ENCODE measurements at places on chromosomes 3 and 15.

GRCh38 chr15:55267401-55268175, 22.0 kb downstream of the RAB27A start:
- DNase-seq = peak; percentile 17

DNA sequence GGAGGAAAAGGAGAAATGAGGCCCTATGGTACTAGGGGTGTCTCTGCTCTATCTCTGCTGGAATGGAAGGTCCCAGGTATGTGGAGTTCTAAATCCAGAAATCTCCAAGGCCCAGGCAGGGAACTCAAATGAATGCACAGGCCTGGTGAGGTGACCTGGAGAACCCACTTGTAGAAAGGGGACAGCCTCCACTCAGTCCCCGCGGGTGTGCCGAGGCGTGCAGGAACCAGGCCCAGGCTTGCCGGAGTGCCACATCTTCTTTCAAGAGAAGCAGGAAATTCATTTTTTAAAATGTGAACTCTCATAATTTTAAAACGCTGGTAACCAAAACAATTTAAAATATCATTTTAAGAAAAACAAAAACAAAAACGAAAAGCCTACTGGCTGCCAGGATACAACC, 32.2 kb upstream of the ADCY5 start:
- DNase-seq = no peak

DNA sequence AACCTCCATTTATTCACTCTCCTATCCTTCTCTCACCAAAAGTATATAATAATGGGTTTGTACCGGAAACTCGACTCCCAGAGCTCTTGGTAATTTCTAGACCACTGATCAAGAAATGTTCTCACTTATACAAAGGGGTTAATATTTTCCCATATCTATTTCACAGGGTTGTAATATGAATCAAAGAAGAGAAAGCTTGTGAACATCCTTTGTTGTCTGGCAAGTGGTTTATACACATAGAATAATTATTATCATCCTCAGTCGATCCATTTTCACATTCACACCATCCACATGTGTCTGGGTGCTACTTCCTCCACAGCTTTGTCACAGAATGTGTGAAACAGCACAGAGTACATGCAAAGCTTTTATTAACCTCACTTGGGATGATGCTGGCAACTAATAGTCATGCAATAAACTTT, 29.9 kb upstream of the STT3B start:
- no peak for DNase-seq

- no peak for DNase-seq
Observed at GRCh38 chr15:54803987-54804386, 392.8 kb downstream of the RSL24D1 start.

DNA sequence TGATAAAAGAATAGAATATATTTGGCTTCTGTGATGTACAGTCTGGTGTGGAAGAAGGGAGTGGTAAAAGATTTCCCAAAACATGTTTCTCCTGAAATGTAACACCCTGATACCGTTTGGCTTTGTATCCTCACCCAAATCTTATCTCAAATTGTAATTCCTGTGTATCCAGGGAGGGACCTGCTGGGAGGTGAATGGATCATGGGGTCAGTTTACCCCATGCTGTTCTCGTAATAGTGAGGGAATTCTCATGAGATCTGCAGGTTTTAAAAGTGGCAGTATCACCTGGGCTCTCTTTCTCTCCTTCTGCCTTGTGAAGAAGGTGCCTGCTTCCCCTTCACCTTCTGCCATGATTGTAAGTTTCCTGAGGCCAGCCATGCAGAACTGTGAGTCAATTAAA, 1070.8 kb downstream of the IGSF11 start:
- DNase-seq = peak; percentile 2

- DNase-seq = no peak
Observed at GRCh38 chr15:100565591-100565990, 36.4 kb downstream of the LINS1 start.

DNA sequence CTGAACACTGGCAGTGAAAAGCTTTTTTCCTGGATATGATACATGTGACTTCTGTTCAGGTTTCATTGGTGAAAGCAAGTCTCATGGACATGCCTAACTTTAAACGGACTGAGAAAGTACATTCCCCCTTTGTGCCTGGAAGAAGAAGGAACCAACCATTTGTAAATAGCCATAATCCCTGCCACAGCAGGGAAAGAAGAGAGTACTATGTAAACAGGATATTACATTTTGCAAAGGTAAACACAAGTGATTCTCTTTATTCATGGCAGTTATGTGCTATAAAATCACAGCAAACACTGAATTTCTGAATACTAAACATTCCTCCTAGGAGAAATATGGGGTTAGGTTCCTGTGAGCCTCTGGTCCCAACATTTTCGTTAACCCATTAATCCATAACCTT, 46.8 kb downstream of the PRICKLE2 start:
- DNase-seq = no peak

GRCh38 chr3:135228201-135228600, 433.1 kb downstream of the EPHB1 start:
- no peak for DNase-seq

- no peak for DNase-seq
Observed at GRCh38 chr3:69305011-69305410, 80.9 kb downstream of the FRMD4B start.

- no peak for DNase-seq
Observed at GRCh38 chr3:69720824-69721223, 18.4 kb upstream of the MITF start.

Data from fibroblast of the aortic adventitia (primary cell).